ENCODE measurements at places on chromosomes 1 and 21. TPM values are rescaled to one million over a fixed set of nuclear protein-coding genes. Genes with fewer than 3 reads are reported as not detected.
A peak's percentile ranks its signal among the peaks of the same experiment; 100 is the strongest.

DNA sequence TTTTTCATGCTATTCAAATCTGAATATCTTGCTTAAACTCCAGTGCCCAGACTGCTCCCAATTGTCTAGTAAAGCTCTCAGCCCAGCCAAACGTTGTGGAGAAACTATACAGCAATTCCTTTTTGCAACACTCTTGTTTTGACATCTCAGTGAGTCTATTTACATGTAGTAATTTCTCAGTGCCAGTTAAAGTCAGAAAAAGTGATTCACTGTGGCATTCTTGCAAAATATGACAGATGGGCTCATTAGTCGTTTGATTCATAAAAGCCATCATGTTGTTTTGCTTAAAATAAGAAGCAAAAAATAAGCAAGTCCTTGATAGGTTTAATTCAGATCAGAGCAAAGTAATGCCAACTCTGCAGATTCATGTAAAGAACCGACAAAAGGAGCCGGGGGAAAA is 20.7 kb upstream of the TMPRSS15 start:
- no peak for DNase-seq

Gene HSD3B1
- not detected for total RNA-seq

DNA sequence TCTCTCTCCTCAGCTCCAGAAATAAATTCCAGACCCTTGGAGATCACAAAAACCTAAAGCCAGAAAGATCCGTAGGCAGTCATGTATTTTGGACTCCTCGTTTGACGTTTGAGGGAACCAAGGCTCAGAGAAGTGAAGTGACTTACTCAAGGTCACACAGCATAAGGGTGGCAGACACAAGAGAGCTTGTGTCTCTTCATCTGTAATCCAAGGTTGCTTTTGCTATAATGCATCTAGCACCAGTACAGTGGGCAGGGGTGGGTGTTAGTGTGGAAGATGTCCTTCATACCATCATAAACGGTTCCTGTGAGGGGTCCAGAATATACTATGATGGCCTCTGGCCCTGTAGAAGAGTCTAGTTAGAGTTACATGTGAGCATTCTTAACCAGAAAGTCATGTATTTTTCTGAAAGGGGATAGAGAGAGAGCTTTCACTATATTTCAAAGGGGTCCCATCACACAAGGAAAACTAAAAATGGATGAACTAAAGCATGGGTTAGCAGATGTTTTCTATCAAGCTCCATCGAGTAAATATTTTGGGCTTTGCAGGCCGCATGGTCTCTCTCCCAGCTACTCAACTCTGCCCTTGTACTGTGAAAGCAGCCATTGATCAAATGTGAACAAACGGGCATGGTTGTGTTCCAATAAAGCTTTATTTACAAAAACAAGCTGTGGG is 144.9 kb downstream of the TOMM20 start:
- no peak for DNase-seq

GRCh38 chr1:156434989-156435544 is 65.5 kb downstream of the MEF2D start:
- DNase-seq, result no peak

Gene HOOK1
- total RNA-seq, result 13.9 TPM

Gene FCRL4
- total RNA-seq, result not detected

DNA sequence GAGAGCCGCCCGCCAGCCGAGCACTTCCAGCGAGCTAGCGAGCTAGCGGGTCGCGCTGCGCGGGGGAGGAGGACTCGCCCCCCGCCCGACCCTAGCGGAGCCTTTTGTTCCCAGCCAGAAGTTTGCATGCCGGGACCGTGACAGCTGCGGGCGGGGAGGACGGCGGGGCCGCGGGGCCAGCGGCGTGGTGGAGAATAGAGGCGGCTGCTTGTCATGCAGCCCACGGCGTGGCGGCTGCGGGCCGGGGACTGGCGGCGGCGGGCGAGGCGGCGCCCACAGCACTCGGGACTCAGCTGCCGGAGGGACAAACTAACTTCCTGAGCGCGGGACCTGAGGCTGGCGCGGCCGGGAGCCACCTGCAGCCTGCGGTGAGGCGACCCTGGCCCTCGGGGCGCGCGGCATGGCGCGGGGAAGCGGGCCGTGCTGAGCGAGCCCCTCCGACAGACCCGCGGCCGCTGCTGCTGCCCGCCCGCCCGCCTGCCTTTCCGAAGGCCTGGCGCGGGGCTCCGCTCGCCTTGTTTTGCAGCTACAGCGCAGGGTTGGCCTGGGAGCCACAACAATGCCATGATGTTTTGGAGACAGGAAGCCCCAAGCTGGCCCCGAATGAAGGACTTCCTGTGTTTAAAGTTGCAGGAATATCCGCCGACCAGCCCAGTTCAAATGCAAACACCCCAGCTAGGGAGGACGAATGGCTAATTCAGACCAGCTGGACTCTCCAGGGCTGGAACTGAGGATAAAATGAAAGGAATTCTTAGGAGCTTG is 82.2 kb upstream of the BMP8A start:
- no peak for DNase-seq

- no peak for DNase-seq
These were observed 15.1 kb upstream of the DPH5 start for GRCh38 chr1:101040666-101041065.

Gene S100A2
- total RNA-seq, result not detected

GRCh38 chr1:116817582-116818064 is 63.4 kb downstream of the CD2 start:
- no peak for DNase-seq

Gene SMIM1
- not detected for total RNA-seq

DNA sequence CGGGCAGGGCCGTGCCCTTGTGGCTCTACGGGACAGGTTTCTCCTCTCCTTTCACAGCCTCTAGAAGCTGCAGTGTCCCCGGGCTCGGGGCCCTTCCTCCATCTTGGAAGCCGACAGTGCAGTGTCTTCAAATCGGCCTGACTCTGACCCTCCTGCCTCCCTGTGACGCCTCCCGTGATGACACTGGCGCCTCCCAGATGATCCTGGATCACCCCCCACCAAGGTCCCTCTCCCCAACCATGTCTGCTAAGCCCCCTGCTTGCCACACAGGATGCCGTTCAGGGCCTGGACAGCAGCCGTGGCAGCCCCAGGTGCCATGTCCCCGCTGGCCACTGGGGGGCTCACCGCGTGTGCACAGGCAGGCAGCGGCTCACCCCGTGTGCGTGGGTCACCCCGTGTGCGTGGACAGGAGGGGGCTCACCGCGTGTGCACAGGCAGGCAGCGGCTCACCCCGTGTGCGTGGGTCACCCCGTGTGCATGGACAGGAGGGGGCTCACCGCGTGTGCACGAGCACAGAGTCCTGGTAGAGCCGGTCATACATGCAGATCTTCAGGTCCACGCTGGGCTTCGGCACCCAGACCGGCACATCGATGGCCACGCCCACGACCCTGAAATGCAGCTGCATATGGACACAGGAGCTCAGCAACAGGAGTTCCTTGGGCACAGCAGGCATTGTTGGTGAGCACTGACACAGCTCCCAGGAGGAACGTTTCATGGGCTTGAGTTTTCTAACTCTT is 24.9 kb upstream of the TMEM52 start:
- DNase-seq, result peak; percentile 63

DNA sequence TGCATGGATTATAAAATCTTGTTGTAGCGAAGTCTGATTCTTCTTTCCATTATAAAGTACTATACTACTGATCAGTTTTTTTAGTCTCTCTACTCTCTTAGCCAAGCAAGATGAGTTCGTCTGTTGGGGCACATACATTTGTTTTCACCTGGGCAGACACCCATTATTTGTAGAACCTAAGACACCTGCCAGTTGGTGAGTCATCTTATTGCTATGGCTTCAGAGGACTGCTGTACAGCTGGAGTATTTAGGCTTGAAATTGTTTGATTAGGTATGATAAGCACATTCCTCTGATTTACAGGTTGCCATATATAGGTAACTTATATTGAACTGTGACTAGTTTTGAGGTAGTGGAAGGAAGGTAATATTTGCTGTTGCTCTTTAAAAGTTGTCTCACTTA is 17.2 kb downstream of the RBM15 start:
- no peak for DNase-seq

DNA sequence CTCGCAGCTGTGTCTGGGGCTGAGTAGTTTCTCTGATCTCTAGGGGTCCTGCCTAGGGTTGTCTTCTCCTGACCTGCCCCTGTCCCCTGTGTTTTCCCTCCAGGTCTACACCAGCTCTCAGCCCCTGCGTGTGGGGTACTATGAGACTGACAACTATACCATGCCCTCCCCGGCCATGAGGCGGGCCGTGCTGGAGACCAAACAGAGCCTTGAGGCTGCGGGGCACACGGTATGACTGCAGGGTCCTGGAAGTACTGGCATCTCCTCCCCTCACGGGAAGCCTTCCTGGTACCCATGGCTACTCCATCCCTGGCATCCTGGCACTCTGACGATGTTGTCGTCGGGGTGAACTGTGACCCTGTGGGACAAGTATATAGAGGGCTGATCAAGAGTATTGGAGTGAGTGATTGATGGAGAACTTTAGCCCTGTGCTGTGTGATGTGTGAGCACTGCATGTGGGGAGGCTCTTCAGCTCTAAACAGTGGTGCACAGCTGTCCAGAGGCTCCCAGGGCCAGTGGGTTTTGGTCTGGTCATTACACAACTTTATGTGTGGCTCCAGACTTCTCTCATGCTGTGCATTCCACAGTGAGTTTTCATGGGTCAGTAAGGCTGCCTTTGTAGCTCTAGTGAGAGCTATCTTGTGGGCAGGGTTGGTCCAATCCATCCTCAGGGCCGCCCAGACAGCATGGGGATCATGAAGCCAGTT is 14.4 kb downstream of the FAAH start:
- no peak for DNase-seq

DNA sequence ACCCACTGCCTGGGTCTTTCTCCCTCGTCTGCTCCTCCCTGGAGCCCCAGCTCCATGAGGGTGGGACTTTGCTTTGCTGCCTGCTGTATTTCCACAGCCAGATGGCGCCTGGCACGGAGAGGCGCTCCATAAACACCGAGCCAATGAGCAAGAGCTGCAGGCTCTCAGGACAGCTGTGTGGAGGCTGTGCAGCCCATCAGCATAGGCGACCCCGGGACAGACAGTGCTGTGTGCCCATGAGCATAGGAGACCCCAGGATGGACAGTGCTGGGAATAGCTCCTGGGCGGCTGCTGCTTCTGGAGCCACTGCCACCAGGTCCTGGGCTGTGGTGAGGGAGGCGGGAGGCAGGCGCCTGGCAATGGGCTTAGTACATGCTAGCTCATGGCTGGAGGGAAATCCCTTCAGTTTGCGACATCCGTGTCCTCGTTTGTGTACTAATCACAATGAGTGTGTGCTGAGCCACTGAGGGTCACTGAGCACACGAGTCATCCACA is 29.2 kb downstream of the CEP104 start:
- no peak for DNase-seq

- DNase-seq, result no peak
These were observed 3.8 kb downstream of the BCL9 start for GRCh38 chr1:147545133-147545532.

Gene TMEM52
- total RNA-seq, result 1.6 TPM

Gene CCDC30
- 11.8 TPM for total RNA-seq

- DNase-seq, result no peak
These were observed 8.4 kb upstream of the ZNF697 start for GRCh38 chr1:119656410-119656955.

Data from frontal cortex (tissue), 4 donors.